ENCODE measurements at places on chromosomes 3 and 15.

- no peak for DNase-seq
Measured at GRCh38 chr3:46908294-46908985, 30.9 kb downstream of the PTH1R start.

DNA sequence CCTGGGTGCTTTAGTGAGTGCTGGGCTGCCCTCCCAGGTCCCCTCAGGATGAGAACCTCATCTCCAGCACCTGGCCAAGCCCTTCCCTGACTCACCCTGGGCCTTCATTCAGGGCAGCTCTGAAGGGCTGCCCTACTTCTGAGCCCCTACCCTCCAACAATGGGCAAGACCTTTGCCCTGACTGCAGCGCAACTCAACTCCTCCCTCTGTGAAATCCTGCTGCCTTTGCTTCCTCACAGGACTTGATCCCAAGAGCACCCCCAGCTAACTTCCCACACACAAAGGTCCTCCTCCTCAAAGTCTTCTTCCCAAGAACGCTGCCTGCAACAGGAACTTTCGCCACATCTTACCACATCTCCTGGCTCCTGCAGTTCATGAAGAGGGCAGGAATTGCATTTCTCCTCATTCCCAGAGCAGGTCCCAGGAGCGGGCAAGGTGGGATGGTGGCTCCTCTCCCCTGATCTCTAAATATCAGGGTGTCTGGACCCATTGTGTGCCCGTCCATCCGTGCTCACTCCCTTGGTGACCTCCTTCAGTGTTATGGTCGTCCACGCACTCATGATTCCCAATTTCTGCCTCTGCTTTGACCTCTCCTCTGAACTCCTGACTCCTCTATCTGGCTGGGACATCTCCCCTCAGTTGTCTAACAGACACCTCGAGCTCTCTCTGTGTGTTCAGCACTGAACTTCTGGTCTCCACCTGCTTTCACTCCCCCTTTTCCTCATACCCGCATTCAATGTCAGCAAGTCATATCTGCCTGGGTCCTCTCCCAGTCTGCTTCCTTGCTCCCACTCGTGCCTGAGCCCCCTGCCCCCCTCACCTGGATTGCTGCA is 4.5 kb upstream of the SSUH2 start:
- DNase-seq, result no peak

GRCh38 chr3:194787650-194788049 is 102.0 kb downstream of the FAM43A start:
- no peak for DNase-seq

DNA sequence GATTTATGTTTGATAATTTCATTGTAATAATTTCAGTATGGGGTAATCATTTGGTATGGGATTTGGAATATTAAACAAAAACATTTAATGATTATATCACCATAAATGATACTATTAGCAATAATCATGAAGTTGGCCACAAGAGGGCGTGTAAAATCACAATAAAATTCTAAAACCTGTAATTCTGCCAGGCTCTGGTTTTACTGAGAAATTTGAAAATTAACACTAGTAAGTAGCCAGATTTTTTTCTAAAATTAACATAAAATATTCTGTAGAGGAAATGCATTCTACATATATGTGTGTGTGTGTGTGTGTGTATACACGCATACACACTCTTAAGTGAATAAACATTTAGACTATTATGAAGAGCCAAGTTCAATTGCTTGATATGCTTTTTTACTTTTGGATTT is 40.5 kb downstream of the FEZF2 start:
- DNase-seq, result no peak

DNA sequence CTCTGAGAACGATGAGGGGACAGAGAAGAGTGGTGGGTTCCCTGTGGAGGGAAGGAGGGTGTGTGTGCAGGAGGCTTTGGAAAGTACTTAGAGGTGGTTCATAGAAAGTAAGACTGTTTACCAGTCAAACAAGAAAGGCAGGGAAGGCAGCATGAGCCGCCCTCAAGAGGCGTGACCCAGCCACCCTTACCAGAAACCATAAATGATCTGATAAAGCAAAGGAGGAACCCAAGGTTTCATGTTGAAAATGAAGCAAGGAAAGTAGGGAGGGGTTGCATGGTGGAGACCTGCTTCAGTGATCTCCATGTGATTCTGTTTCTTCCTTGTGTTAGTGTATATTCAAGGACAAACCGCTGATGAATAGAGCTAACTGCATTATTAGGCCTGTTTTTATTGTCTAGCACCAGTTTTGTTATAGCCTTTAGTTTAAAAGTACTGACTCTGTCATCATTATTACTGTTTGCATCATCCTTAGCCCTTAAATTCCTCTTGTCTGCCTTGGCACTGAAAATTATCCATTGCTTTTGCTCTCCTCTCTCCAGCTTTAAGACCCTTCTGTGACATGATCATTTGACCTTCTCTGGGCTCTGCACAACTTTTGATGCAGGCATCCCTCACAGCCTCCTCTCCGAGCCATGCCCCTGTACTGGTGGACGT is 96.1 kb downstream of the STAC start:
- no peak for DNase-seq

GRCh38 chr3:178671791-178672190 is 135.6 kb downstream of the KCNMB2 start:
- DNase-seq, result no peak

GRCh38 chr3:13769422-13769821 is 110.4 kb downstream of the WNT7A start:
- no peak for DNase-seq

DNA sequence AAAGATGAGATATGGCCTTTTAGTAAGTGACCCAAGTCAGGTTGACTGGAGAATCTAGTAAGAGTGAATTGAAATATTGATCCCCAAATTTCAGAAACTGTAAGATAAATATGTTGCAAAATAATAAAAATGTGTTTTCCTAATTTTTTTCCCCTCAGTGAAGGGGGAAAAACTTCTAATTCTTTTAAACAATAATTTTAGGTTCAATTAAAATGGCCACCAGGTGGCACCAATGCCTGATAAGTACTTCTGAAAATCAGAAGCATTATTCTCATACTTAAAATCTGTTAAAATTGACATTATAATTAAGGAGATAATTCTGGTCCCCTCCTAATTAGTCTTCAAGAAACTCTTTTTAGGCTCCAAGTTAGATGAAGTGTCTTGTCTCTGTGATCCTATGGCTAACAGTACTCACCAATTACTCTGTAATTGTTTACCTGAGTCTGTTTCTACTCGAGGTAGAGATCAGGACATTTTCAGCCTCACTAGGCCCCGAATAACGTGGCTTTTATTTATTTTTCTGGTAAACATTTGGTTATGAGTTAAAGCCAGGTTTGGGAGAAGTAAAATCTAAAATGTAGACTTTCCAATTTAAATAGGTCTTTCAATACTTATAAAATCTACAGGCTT is 52.6 kb downstream of the NMD3 start:
- no peak for DNase-seq

- DNase-seq, result no peak
Measured at GRCh38 chr3:117408811-117409210, 699.2 kb downstream of the TUSC7 start.

DNA sequence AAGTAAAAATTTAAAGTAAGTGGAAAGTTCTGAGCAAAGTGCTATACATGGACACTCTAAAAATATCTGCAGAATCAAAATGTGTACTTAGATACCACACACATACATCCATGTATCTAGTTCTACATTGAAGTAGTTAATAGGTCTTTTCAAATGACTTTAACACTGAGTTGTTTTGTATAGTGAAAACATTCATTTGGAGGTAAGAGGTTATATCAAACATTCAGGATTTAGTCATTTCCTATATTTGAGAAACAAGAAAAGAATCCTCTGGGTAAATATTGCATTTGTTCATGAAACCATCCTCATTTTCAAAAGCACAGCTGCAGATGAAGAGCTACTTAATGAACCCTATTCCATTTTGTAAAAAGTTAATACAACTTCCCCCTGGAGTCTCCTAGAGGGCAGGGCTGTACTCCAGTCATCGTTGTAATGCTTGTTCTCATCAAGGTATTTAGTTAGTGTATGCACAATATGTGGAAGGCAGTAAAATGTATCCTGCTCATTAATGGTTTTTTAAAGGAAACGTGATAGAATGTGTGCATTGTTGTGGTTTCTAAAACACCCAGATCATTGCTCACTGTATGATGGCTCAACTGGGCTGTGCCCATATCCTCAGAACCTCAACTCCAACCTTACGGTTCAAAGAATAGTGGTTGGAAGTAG is 26.2 kb downstream of the ARPP21 start:
- no peak for DNase-seq

DNA sequence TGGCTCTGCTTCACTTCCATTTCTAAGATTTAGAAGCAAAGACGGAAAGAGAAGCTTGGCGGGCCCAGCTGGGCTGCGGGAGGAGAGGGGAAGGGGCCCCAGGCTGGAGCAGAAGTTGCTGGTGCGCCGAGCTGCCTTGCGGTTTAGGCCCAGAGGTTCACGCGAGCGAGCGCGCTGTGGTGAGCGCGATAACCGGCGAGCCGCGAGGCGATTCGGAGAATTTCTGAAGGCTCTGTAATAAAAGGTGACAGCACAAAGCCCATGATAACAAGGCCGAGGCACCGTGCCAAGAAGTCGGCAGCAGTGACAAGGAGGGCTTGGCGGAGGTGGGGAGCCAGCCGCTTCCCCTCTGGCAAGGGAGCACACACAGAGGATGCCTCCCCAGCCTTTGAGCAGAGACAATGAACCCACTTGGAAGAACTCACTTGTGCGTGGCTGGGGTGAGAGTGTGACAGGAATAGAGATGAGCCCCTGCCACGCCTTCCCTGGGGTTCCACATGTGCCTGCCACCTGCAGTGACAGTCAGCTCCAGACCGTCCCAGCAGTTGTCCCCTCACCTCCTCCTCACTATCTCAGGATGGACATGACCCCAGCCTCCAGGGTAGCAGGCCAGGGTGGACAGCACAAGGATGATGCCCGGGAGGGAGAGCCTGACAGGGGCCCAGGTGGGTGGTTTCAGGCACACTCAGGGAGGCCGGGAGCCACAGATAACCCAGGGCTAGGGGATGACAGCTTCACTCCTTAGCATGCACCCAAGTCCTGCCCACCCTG is 315.2 kb downstream of the UACA start:
- DNase-seq, result no peak

DNA sequence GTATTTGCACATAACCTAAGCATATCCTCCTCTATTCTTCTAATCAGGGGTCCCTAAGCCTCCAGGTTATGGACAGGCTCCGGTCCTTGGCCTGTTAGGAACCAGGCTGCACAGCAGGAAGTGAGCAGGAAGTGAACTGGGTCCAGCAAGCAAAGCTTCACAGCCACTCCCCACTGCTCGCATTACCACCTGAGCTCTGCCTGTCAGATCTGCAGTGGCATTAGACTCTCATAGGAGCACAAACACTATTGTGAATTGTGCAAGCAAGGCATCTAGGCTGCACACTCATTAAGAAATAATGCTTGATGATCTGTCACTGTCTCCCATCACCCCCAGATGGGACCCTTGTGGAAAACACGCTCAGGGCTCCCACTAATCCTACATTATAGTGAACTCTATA is 9.8 kb downstream of the MSL2 start:
- DNase-seq, result no peak
